ENCODE measurements at places on chromosomes 6 and 20. TPM values are rescaled to one million over a fixed set of nuclear protein-coding genes. Genes with fewer than 3 reads are reported as not detected.

DNA sequence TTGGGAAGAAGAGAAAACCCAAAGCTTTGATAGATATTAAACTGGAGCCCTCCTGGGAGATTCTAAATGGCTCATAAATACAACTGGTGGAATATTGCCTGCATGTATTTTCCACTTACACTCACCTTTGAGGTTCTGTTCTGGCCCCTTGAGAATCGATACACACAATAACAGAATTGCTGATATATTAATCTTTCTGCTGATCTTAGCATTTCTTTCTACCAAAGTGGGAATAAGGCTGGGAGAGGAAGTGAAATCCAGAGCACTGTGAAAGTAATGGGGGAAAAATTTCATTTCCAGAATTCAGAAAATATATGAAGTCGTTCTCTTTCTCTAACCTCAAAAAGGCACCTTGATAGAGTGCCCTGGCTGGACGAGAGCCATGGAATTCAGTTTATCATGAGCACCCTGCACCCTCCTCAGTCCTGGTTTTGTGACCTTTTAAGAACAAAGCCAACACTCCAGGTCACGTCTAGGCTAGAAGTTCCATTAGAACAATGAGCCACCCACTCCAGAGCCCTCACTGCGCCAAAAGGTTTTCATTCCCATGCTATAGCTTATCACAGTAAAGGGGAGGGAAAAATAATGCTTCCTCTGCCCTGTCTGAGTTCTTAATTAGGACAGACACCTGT is 244.5 kb downstream of the CD83 start:
- peak; percentile 2 for DNase-seq

GRCh38 chr6:79038061-79038460 is 40.0 kb downstream of the PHIP start:
- no peak for DNase-seq

GRCh38 chr6:10690651-10691445 is 3.6 kb downstream of the C6orf52 start:
- no peak for DNase-seq

DNA sequence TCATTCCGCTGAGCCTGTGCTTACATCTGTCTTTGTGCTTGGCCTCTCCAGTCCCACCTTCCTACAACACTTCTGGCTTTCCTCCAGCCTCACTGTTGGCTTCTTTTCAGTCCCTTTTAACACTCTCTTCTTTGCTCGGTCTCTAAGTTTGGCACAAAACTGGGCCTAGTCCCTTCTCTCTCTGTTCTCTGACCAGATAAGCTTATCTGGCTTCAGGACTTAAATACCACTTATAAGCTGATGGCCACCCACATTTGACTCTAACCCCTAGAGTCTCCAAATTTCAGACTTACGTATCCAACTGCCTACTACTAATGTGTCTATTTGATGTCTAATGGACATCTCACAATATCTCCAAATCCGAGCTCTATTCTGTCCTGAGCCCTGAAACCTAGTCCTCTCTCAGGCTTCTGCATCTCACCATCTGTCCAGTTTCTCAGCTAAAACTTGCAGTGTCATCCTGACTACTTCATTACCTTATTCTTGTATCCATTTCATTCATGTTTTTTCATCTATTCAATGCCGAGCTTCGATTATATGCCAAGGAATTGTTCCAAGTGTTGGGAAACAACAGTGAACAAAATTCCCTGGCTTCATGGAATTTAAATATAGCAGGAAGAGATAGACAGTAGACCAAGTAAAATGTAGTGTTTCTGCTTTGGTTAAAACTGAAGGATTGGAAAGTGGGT is 40.1 kb downstream of the TBPL1 start:
- DNase-seq = no peak

RSPH4A gene
- total RNA-seq = 1.5 TPM

GRCh38 chr20:1178103-1178502 is 6.7 kb downstream of the TMEM74B start:
- no peak for DNase-seq

GRCh38 chr20:48716086-48716485 is 111.7 kb downstream of the PREX1 start:
- no peak for DNase-seq

DNA sequence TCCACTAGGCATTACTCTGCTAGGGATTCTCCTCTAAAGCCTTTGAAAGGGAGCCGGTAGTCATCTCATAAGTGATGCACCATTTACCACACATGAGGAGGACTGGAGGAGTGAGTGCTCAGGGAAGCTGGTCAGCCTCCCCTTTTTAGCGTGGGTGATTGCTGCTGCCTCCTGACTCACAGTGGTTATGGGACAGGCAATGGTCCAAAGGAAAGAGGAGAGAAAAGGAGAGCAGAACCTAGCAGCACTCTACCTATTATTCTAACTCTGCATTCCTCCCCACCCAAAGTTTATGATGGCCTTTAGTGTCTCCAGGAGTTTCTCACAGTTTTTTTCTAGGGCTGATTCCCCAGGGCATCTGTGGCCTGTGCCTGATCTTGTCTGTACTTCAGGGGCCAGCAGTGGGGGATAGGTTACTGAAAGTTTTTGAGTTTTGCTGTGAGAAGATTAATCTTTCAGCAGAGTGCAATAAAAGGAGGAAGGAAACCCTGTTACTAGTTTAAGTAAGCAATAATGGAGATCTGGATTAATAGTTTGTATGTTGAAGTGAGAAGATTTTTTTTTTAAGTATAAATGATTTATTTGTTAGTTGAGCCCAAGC is 36.4 kb upstream of the GCLC start:
- no peak for DNase-seq

- DNase-seq = no peak
Measured at GRCh38 chr6:74607934-74608333, 597.9 kb downstream of the COL12A1 start.

DNA sequence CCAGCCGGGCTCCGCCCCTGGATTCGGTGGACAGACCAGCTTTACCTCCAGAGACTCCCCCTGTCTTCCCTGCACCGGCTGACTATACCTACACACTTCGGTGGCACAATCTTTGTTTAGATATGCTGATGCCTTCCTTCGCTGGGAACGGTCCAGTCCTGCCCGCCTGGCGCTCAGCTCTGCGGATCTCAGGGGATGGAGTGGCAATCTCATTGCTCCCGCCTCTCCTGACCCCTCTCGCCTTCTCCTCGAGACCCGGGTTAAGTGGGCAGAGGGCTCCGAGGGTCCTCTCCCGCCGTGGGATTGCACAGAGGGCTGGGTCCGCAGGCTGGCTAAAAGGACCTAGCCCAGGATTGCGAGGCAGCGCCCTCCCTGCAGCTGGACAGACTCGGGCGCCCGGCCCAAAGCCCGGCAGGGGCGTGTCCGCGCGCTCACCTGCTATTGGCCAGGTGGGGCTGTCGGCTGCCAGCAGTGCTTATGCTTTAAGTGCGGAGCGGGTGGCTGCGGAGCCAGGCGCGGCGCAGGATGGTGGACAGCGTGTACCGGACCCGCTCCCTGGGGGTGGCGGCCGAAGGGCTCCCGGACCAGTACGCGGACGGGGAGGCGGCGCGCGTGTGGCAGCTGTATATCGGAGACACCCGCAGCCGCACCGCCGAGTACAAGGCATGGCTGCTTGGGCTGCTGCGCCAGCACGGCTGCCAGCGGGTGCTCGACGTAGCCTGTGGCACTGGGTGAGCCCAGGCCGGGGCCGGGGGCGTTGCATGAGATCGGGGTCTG is at the start of gene GNMT:
TSS of gene GNMT (plus strand) at position 512 of the 777 bp plus-strand sequence. CDS start at position 526, 14 bp downstream.
- peak; percentile 89 for DNase-seq

NOL4L gene
- 29.9 TPM for total RNA-seq

DNA sequence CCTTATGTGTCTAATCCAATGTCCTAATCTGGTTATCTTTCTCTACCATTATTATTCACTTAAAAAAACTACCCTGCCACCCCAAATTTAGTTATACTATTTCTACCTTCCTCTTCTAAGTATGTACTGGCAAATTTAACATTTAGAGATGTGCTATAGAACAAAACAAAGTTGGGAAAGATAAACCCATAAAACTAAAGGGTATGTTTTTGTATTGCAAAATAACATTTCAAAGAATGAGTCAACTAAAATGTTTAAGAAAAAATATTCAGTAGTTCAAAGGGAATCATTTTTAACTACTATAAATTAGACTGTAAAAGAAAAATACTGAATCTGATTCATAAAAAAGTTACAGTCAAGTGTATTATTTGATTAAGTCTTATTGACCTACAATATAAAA is 103.0 kb downstream of the LMBRD1 start:
- no peak for DNase-seq

DNA sequence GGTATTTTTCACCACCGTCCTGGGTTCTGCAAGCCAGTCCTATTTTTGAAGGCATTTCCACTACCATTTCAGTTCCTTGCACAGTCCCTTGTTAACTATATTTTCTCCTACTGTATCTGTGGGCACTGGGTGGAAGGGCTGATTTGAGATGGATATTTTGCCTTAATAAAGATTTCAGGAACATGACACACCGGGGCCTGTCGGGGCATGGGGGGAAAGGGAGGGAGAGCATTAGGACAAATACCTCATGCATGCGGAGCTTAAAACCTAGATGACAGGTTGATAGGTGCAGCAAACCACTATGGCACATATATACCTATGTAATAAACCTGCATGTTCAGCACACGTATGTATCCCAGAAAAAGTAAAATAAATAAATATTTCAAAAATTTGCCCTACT is 22.4 kb downstream of the STK38 start:
- DNase-seq = no peak

SPATS1 gene
- not detected for total RNA-seq

BMP7 gene
- 34.0 TPM for total RNA-seq

SYNJ2 gene
- 22.7 TPM for total RNA-seq

CDSN gene
- total RNA-seq = not detected

GRCh38 chr6:109515781-109516409 is 32.9 kb upstream of the ZBTB24 start:
- no peak for DNase-seq

DNA sequence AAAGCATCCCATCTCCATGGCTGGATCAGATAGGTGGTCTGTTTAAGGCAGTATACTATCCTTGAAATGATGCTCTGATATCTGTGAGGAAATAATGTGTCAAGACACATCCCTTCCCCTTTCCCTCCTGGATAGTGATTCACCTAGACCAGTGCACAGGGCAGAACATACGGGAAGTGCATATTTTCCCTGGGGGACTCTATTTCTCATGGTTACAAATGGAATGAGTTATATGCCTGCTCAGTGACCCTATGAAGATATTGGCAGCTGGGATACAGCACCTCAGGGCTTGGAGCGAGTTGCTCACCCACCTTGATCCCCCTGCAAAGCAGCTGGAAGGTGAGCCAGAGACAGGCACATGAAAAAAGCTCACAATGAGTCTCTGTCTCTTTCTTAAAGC is 67.5 kb upstream of the PRL start:
- no peak for DNase-seq

DNA sequence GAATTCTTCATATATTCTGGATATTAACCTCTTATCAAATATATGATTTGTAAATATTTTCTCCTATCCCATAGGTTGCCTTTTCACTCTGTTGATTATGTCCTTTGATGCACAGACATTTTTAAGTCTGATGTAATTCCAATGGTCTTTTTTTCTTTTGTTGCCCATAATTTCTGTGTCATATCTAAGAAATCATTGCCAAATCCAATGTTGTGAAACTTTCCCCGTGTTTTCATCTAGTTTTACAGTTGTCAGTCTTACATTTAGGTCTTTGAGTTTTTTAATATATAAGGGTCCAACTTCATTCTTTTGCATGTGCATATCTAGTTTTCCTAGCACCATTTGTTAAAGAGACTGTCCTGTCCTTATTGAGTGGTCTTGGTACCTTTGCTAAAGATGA is 111.5 kb downstream of the SESN1 start:
- no peak for DNase-seq

TRDN gene
- total RNA-seq = not detected

- DNase-seq = no peak
Measured at GRCh38 chr6:96939007-96939805, 14.7 kb downstream of the KLHL32 start.

DEFB124 gene
- total RNA-seq = not detected

DNA sequence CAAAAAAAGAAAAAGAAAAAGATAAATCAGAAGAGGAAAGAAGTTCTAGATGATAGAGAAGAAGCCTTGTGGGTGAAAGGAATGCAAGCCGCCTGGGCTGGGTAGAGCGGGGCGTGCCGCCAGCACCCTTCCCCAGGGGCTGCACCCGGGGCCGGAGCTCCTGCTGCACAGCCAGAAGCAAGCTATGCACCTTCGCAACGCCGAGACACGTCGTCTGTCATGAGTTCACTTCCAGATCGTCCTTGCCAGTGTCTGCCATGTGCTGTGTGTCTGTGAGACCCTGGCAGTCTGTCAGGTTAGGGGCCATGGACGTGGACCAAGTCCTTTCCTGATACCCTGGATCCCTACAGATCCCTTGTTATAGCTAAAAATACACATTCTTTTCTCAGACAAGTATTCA is 25.5 kb upstream of the ADRM1 start:
- DNase-seq = no peak

DNA sequence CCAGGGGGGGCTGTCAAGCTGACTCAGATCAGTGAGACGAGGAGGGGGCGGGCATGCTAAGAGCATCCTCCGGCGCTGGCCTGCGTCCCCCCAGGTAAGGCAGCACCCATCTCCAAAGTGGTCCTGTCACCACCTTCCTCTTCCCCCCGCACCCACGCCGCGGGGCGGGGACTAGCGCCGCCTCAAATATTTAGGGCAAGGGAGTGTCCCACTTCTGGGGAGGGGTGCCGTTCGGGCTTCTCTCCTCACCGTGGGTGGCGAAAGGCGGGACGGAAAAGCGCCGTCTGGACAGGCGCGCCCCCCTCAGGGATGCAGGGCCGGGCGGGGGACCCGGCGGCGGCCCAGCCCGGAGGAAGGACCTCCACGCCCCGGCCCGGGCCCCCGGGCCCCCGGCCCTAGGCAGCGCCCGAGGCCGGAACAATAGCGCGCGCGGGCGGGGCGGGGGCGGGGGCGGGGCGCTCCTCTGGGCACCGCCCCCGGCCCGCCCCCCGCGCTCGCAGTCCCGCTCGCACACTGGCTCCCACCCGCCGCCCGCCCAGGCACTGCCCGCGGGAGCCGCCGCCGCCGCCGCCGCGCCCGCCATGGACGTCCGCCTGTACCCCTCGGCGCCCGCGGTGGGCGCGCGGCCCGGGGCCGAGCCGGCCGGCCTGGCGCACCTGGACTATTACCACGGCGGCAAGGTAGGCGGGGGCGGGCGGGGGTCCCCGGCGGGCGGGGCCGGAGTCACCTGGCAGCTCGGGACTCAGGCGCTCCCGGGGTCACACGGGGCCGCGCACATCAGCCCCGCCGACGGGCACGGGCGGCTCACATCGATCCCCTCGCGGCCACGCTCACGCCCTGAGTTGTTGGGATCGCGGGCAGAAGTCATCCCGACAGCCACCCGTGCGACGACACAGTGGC is at the start of gene TOX2:
TSS of gene TOX2 (plus strand) at position 542 of the 900 bp plus-strand sequence. CDS start at position 582, 40 bp downstream.
- DNase-seq = peak; percentile 17

BMP5 gene
- 0.45 TPM for total RNA-seq

GRCh38 chr6:21771626-21772320 is 178.2 kb downstream of the SOX4 start:
- DNase-seq = no peak

DDX43 gene
- 1.5 TPM for total RNA-seq

GRCh38 chr20:32445539-32446273 is 87.6 kb downstream of the ASXL1 start:
- peak; percentile 67 for DNase-seq

ACOT13 gene
- 7.0 TPM for total RNA-seq

DNA sequence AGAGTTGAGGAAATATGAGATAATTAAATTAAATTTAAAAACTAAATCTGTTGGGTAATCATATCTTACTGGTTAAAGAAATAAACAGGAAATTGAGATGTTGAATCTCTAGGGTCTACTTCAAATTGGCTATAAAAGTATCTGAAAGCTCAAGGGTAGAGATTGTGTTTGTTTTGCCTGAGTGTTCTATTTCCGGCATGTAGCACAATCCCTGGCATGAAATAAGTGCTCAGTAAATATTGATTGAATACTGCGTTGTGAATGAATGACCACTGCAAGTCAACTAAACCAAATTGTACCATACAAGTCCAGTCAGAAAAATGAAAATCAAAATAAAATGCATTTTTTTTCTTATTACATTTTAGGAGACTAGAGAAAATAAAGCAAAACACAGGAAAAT is 709.8 kb downstream of the EPM2A start:
- DNase-seq = no peak

All from thyroid gland (tissue), 4 donors.